Activated CD8-positive, alpha-beta T cell treated with anti-CD3 and anti-CD28 coated beads, Interleukin-2, amount 10 ng/mL, durations not matched to agents 7 days and 5 days (primary cell): ENCODE measurements at places on chromosomes 1 and 21.

GRCh38 chr1:235910357-235911299 lies 43.9 kb upstream of the LYST start:
- H3K36me3 ChIP-seq: no peaks in the 10 kb centered on the region
- H3K4me1 ChIP-seq: peaks cover 16% of the 10 kb centered on the region
- H3K4me3 ChIP-seq: no peak overlapping the region
- no peak overlapping the region for H3K27ac ChIP-seq
- DNase-seq: no peak

- no peak for DNase-seq
- peaks cover 16% of the 10 kb centered on the region for H3K4me1 ChIP-seq
- H3K36me3 ChIP-seq: no peaks in the 10 kb centered on the region
- H3K27me3 ChIP-seq: no peaks in the 10 kb centered on the region
- no peak overlapping the region for H3K4me3 ChIP-seq
- no peak overlapping the region for H3K27ac ChIP-seq
These were observed 5.4 kb downstream of the TRIM62 start for GRCh38 chr1:33176362-33176850.

DNA sequence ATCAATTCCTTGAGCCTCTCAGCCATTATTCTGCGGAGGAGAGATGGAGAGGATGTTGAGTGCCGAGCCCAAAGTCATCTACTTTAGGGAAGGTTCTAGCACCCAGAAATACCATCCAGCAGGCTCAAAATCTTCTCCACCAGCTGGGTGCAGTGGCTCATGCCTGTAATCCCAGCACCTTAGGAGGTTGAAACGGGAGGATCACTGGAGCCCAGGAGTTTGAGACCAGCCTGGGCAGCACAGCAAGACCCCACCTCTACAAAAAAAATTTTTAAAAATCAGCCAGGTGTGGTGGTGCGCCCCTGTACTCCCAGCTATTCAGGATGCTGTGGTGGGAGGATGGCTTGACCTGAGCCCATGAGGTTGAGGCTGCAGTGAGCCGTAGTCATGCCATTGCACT lies 39.5 kb upstream of the CAPZB start:
- no peak overlapping the region for H3K27ac ChIP-seq
- no peak for DNase-seq
- H3K36me3 ChIP-seq: no peaks in the 10 kb centered on the region
- no peaks in the 10 kb centered on the region for H3K27me3 ChIP-seq
- H3K4me3 ChIP-seq: no peak overlapping the region

GRCh38 chr1:29090937-29091618 lies 32.6 kb downstream of the TMEM200B start:
- H3K27ac ChIP-seq: no peak overlapping the region
- peaks cover 2% of the 10 kb centered on the region for H3K4me1 ChIP-seq
- H3K4me3 ChIP-seq: no peak overlapping the region
- no peak for DNase-seq
- no peaks in the 10 kb centered on the region for H3K27me3 ChIP-seq

- H3K36me3 ChIP-seq: peaks cover 23% of the 10 kb centered on the region
- DNase-seq: peak; percentile 55
- H3K4me3 ChIP-seq: peak overlapping the region; percentile 94
- H3K4me1 ChIP-seq: peaks cover 37% of the 10 kb centered on the region
These were observed 1.4 kb downstream of the LRRC41 start for GRCh38 chr1:46301808-46302640.

GRCh38 chr1:182207300-182207699 lies 145.8 kb upstream of the ZNF648 start:
- no peak overlapping the region for H3K4me3 ChIP-seq
- no peaks in the 10 kb centered on the region for H3K36me3 ChIP-seq
- H3K27me3 ChIP-seq: peaks cover 11% of the 10 kb centered on the region
- H3K27ac ChIP-seq: no peak overlapping the region
- no peak for DNase-seq

GRCh38 chr1:208002672-208003071 lies 91.7 kb upstream of the CD34 start:
- no peak overlapping the region for H3K4me3 ChIP-seq
- DNase-seq: no peak
- H3K27ac ChIP-seq: no peak overlapping the region

GRCh38 chr1:165616054-165616612 lies 14.9 kb upstream of the MGST3 start:
- H3K4me1 ChIP-seq: no peaks in the 10 kb centered on the region
- H3K27me3 ChIP-seq: peaks cover 47% of the 10 kb centered on the region
- no peak for DNase-seq
- H3K27ac ChIP-seq: no peak overlapping the region
- peaks cover 3% of the 10 kb centered on the region for H3K36me3 ChIP-seq

DNA sequence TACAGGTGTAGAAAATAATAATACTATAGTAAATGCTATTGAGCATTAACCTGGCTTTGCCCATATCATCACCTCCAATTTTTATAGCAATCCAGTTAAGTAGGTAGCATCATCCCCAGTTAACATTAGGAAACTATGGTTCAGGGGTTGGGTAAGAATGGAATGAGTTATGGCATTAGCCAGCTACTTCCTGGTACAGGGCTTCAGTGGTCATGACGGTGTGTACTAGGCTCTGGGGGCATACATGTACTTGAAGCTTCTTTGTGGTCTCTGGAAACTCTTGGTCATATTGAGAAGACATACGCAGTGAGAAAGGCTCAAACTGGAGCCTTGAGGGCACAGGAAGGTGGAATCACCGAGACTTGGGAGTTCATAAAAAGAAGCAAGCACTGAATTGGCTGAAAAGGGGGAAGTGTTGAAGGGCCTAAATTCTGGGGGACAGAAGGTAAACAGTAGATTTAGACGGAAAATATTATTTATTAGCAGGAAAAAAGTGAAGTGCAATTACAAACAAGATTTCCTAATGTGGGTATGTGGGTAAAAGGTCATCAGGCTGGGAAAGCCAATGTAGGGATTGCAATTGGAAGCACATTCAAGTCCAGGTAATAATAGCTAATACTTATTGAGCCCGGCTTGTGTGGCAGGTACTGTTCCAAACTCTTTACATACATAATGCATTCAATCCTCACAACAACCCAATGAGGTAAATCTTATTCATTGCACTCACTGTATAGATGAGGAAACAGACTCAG lies 114.2 kb upstream of the ATP1A1 start:
- DNase-seq: no peak
- no peaks in the 10 kb centered on the region for H3K27me3 ChIP-seq
- H3K4me1 ChIP-seq: peaks cover 48% of the 10 kb centered on the region
- no peaks in the 10 kb centered on the region for H3K36me3 ChIP-seq
- no peak overlapping the region for H3K27ac ChIP-seq

GRCh38 chr1:246147524-246148461 lies 359.3 kb downstream of the SMYD3 start:
- H3K27ac ChIP-seq: no peak overlapping the region
- peaks cover 6% of the 10 kb centered on the region for H3K36me3 ChIP-seq
- no peak for DNase-seq

DNA sequence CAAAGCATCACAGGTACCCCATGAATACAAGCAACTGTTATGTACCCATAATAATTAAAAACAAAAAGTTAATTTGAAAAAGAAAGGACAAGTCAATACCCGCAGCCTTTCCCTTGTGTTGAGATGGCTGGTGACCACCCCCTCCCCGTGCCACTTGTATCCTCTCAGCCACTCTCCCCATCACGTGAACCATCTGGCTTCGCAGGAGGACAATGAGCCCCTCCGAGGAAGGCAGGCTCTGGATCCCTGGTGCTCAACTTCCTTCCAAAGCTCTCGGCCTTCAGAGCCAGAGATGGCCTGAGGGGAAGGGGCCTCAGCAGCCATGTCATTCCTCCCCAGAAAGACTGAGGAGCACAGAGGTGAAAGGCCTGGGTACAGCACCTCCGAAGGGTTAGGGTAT lies 120.4 kb upstream of the RAB4A start:
- no peak overlapping the region for H3K4me3 ChIP-seq
- peaks cover 8% of the 10 kb centered on the region for H3K27me3 ChIP-seq
- no peak overlapping the region for H3K27ac ChIP-seq
- H3K36me3 ChIP-seq: peaks cover 2% of the 10 kb centered on the region

GRCh38 chr1:90925928-90926869 lies 95.6 kb downstream of the ZNF644 start:
- H3K4me3 ChIP-seq: no peak overlapping the region
- H3K4me1 ChIP-seq: peaks cover 45% of the 10 kb centered on the region
- DNase-seq: no peak
- peaks cover 41% of the 10 kb centered on the region for H3K36me3 ChIP-seq

- no peak overlapping the region for H3K4me3 ChIP-seq
- H3K36me3 ChIP-seq: no peaks in the 10 kb centered on the region
- no peaks in the 10 kb centered on the region for H3K27me3 ChIP-seq
- no peak overlapping the region for H3K27ac ChIP-seq
- no peaks in the 10 kb centered on the region for H3K4me1 ChIP-seq
These were observed 333.8 kb downstream of the ZP4 start for GRCh38 chr1:237556911-237557310.

DNA sequence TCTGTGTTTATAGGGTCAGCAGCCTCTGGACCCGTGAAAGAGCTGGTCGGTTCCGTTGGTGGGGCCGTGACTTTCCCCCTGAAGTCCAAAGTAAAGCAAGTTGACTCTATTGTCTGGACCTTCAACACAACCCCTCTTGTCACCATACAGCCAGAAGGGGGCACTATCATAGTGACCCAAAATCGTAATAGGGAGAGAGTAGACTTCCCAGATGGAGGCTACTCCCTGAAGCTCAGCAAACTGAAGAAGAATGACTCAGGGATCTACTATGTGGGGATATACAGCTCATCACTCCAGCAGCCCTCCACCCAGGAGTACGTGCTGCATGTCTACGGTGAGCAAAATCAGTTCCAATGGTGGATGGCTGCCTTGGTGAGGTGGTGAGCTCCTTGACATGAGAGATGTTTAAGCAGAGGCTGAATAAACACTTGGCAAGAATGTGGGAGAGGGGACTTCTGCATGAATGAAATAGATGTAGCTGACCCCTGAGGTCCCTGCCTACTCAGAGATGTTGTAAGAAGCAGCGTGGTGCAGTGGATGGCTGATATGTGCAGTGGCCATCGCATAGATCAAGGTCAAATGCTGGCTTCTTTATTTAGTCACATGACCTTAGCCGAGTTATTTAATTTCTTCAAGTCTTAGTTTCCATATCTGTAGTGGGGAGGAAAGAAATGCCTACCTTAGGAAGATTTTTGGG lies 9.3 kb downstream of the SLAMF7 start:
- H3K4me3 ChIP-seq: no peak overlapping the region
- no peaks in the 10 kb centered on the region for H3K27me3 ChIP-seq
- peaks cover 96% of the 10 kb centered on the region for H3K4me1 ChIP-seq
- peaks cover 92% of the 10 kb centered on the region for H3K36me3 ChIP-seq

- peaks cover 8% of the 10 kb centered on the region for H3K4me1 ChIP-seq
- H3K36me3 ChIP-seq: no peaks in the 10 kb centered on the region
- DNase-seq: no peak
- peaks cover 13% of the 10 kb centered on the region for H3K27me3 ChIP-seq
These were observed 21.1 kb downstream of the CACNA1E start for GRCh38 chr1:181504399-181504842.

DNA sequence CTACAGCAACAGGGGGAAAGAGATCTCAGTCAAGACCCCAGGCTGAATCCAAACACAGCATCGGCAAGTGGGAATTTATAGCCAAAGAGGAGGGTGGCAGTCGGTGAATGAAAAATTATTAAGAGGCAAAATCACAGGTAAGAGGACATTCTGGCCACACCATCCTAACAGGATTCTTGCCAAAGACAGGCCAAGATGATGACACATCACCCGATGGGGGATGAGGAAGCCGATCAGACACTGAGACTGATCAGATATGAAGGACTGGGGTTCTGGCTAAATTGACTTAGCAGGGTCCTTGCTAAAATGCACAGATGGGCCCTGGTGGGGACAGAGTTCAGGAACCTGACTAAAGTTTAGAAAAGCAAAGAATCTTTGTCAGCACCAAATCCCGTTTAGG lies 402.2 kb downstream of the SMYD3 start:
- no peaks in the 10 kb centered on the region for H3K36me3 ChIP-seq
- no peak overlapping the region for H3K4me3 ChIP-seq
- DNase-seq: no peak
- no peaks in the 10 kb centered on the region for H3K27me3 ChIP-seq

DNA sequence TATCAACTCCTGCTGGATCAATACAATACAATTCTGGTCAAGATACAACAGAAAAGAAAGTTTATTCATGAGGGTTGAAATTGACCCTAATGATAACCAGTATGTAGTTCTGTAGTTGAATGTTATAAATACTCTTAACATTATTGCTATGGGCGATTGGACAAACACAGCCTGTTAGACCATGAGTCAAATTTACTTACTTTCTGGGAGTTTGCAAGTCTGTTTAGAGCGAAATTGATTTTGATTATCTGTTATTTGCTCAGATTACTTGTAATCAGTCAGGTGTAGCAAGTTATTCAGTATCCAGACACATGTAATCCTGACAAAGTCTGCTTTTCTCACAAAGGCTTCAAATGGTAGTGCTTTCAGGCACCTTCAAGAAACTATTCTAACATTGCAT lies 216.6 kb upstream of the B3GALT2 start:
- peaks cover 16% of the 10 kb centered on the region for H3K4me1 ChIP-seq
- H3K4me3 ChIP-seq: no peak overlapping the region
- H3K36me3 ChIP-seq: peaks cover 9% of the 10 kb centered on the region
- no peaks in the 10 kb centered on the region for H3K27me3 ChIP-seq

- no peak for DNase-seq
- peaks cover 52% of the 10 kb centered on the region for H3K36me3 ChIP-seq
- H3K4me1 ChIP-seq: peaks cover 58% of the 10 kb centered on the region
These were observed 441 bp downstream of the YARS1 start for GRCh38 chr1:32816676-32817158.
